NCI-H460 (cell line): ENCODE measurements at places on chromosomes 1 and 21. TPM values are rescaled to one million over a fixed set of nuclear protein-coding genes. Genes with fewer than 3 reads are reported as not detected.
A peak's percentile ranks its signal among the peaks of the same experiment; 100 is the strongest.

DNA sequence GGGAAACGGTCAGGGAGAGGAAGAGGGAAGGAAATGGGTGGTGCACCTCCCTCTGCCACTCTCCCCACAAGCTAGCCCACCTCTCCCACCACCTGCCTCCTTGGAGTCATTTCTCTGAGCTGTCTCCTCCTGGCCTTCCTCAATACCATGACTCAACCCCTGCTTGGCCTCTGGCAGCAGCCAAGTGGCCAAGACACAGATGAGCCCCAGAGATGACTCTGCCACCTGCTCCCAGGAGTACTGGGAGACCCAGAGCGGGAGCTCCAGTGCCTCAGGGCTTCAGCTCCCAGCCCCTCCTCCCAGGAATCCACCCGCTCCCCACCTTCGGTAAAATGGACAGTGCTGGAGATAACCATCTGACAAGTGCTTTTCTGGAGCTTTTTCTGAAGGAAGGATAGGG is 2.6 kb downstream of the S100A16 start:
- DNase-seq, result no peak

DNA sequence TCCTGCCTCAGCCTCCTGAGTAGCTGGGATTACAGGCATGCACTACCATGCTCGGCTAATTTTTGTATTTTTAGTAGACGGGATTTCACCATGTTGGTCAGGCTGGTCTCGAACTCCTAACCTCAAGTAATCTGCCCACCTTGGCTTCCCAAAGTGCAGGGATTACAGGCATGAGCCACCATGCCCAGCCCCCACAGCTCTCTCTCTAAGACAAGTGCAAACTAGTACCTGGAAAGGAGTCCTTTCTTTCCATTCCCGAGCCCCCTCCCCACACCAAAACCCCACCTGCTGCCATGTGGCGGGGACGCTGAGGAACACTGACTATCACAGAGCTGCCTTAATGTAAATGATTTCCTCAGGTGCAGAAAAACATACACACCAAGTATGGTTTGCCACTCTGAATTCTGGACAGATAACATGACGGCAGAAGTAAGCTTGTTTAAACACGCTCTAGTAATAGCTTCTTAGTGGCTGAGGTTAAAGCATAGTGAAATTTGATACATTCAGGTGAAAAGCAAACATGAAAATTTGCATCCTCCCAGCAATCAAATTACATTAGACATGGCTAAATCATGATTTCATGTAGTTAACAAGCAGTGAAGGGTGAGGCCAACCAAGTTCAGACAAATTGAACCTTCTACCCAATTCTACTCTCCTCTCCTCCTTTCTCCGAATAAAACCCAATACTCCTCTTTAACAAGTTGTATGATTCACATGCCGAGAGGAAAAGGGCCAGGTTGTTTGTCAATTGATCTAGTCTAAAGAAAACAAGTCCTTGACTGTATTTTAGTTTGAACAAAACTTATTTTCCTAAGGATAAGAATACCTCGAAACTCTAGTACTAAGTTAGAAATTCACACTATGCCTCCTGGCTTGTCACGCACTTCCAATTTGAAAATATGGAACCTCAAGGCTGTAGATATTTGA is 19.8 kb downstream of the ERRFI1 start:
- no peak for DNase-seq

DNA sequence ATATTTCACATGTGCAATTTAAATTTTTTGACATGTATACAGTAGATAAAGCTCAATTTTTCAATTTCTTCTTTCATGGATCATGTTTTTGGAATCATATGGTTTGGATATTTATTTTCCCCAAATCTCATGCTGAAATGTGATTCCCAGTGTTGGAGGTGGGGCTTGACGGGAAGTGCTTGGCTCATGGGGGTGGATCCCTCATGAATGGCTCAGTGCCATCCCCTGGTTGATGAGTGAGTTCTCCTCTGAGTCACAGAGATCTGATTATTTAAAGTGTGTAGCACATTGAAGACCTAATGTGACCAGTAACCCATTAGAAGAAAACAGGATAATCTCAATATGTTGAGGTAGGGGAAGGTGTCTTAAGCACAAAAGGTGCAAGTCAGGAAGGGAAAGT is 9.1 kb upstream of the IFI16 start:
- DNase-seq, result peak; percentile 92

Gene SYTL1
- total RNA-seq, result 0.37 TPM in 1 of 2 replicates, not detected in the other

Gene GBP6
- total RNA-seq, result not detected in 2 replicates

GRCh38 chr1:12296623-12297022 is 66.8 kb downstream of the VPS13D start:
- DNase-seq, result no peak

- no peak for DNase-seq
These were observed 1.3 kb upstream of the TNNT2 start for GRCh38 chr1:201378804-201379203.

Gene UBL4B
- total RNA-seq, result not detected in 2 replicates

Gene VAV3
- 0.79 and 1.1 TPM in 2 replicates for total RNA-seq

- peak; percentile 38 for DNase-seq
These were observed 7.0 kb upstream of the IGSF21 start for GRCh38 chr1:18100491-18101063.

Gene GJA8
- total RNA-seq, result not detected in 2 replicates

Gene TTLL10
- total RNA-seq, result not detected in 2 replicates

Gene GPR37L1
- not detected in 2 replicates for total RNA-seq

Gene EXTL1
- 0.05 TPM in 1 of 2 replicates, not detected in the other for total RNA-seq

DNA sequence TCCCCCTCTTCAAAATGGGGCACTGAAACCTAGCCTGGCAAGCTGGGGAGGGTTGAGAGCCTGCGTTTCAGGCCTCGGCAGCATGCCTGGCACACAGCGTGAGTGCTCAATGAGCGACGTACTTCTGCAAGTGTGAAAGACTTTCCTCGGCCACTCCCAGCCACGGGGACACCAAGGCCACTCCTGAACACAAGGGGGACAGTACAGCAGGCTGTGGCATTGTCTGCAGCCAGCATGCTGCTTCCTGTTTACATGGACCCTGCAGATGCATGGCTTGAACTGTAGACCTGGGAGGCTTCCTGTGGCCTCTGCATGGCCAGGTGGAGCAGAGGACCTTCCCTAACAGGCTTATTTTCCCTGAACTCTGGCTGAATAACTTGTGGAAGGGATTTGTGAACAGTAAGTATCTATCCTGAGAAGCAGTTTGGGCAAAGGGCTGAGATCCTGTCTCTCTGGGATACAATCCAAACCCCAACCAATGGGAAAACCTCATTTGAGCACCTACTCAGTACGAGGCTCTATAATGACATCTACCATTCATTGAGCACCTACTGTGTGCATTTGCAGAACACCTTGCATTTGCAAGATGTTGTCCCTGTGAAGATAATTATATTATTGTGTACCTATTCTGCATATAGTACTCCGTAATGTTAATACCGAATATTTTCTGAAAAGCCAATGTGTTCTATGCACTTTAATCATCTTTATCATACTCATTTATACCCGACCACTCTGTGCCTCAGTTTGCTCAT is 9.9 kb upstream of the HSPG2 start:
- DNase-seq, result no peak

GRCh38 chr1:69451196-69451595 is 116.5 kb upstream of the LRRC7 start:
- DNase-seq, result no peak

- DNase-seq, result no peak
These were observed 81.2 kb upstream of the BARHL2 start for GRCh38 chr1:90798344-90798743.
